ENCODE measurements at places on chromosomes 5 and 9. TPM values are rescaled to one million over a fixed set of nuclear protein-coding genes. Genes with fewer than 3 reads are reported as not detected.
A peak's percentile ranks its signal among the peaks of the same experiment; 100 is the strongest.

DNA sequence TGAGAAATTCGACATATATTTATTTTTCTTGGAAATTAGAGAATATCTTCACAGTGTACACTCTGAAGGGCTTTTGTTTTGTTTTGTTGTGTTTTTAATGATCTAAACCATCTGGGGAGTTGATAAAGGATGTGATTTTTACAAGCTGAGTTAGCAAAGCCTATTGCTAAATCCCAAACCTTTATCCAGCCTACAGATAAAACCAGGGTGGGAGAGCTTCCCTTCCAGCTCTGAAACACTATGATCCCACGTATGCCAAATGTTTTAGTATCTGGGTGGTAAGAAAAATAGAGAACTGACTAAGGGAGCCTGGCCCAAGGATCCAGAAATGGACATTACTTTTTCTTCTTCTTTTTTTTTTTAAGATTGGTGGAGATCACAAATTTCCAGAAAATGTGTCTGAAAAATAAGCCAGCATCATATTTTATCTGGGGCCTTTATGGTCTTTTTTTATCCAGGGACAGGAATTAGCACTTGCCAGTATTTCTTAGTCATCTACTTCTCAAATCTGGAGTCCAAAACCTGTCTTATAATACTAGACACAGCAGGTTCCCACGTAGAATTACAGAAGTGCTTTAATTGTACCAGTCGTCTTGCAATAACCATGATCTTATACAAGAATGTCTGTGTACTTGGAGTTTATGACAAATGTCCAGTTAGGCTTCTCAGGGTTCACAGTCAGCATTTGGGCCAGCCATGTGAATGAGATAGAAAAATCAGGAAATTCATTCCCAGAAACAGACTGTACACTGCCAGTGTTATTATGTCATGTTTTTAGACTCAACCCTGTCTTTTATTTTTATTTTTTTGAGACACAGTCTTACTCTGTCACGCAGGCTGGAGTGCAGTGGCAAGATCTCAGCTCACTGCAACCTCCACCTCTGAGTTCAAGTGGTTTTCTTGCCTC lies 290.8 kb upstream of the MPDZ start:
- no peak for DNase-seq

- DNase-seq: no peak
Measured at GRCh38 chr5:82991678-82992323, 85.4 kb downstream of the TMEM167A start.

DNA sequence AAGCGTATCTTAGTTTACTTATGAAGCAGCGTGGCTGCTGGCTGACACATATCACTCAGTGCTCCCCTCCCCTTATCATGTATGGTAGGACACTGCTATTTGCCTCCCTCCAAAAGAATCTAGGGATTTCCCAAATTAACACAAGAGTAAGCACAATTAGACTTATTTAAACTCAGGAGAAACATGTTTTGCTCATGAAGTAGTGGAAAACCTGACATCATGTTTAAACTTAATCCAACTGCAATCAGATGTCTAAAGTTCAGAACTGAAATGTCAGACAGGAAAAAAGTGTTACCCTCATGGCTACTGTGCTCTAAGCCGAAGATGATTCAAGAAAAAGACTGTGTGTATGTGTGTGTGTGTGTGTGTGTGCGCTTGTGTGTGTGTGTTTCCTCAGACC lies 324.1 kb upstream of the TNC start:
- no peak for DNase-seq

DNA sequence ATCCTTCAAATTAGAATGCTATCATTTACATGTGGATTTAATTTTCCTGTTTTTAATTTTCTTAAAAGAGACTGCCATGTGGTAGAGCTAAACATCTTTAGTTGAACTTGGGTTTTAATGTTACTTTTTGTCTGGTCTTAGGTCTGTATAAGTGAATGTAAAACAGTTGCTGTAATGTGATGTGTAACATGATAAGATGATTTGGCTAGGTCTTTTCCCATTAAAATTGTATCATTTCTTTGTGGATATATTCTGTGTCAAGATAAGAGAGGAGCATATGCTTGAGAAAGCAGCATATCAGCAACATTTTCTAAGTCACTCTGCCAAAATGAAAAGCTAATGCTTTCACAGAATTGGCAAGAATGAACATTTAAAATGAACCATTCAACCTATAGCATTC lies 18.5 kb downstream of the TMEM167A start:
- no peak for DNase-seq

DNA sequence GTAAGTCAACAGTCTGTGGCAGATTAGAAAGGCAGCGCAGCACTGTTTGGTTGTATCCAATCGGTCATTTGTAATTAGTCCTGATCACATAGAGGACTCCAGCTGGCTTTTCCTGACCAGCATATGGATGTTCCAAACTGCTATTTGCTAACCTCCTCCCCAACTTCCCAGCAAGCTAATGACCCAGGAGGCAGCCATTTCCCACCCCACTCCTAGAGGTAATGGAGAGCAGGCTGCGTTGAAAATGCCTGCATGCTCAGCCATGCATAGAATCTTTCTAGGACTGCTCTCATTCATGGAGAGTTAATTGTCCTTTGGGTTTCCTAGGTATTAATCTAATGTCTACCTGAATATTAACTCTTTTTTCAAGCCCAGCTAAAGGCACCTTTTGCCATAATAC lies 850.6 kb upstream of the WWC1 start:
- DNase-seq: no peak

- no peak for DNase-seq
Measured at GRCh38 chr5:80138486-80138885, 103.3 kb downstream of the THBS4 start.

GRCh38 chr5:73189871-73190376 lies 16.9 kb downstream of the TMEM174 start:
- no peak for DNase-seq

GRCh38 chr9:123615381-123615780 lies 259.4 kb downstream of the CRB2 start:
- no peak for DNase-seq

DNA sequence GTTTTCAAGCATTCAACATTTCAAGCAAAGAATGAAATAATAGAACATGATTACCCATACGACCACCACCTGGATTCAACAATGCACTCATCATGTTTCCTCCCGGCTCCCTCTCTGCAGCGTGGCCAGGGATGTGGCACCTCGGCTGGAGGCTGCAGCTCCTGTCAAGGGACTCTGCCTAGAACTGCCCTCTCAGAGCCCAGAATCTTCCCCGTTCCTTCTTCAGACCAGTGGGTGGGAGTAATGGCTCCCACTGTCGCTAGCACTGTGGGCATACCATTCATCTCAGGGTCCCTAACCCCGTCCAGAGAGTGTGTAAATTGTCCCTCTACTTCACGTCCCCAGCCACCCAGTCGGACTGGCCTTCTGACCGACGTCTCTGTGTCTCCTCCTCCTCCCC lies 118.6 kb upstream of the COL5A1 start:
- DNase-seq: no peak

DNA sequence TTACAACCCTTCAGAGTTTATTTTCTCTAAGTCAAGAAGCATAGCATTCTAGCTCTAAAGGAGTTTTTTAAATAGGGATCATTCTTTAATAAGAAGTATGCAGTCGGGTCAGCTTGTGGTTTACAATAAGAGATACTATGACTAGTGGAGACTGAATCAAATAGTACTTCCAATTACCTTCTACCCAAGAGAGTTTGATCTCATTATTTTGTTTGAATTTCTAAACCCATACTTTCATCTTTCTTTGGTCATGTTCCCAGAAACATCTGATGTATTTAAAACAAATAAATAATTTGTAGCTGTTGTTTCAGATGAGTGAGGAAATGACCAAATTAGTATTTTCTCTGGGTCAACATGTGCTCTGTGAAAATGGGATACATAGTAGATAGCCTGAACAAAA lies 160.2 kb upstream of the CDH6 start:
- no peak for DNase-seq

GRCh38 chr5:98085593-98085992 lies 687.9 kb upstream of the RGMB start:
- DNase-seq: no peak

DNA sequence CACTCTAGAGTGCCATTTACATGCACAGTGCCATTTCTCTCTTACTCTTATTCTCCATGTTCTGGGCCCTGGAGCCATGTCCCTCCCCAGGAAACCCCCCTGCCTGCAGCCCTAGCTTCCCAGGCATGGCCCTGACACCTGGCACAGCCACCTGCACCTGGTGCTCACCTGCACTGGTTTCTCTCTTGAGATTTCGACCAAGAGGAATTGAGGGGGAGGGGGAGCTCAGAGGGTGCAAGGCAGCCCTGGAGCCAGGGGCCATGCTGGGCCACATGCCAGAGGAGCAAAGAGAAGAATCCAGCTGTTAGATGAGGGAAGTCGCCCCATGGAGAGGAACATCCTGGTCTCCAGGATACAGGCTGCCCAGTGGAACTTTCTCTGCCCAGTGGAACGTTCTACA lies 65.0 kb upstream of the RAPGEF1 start:
- no peak for DNase-seq

DNA sequence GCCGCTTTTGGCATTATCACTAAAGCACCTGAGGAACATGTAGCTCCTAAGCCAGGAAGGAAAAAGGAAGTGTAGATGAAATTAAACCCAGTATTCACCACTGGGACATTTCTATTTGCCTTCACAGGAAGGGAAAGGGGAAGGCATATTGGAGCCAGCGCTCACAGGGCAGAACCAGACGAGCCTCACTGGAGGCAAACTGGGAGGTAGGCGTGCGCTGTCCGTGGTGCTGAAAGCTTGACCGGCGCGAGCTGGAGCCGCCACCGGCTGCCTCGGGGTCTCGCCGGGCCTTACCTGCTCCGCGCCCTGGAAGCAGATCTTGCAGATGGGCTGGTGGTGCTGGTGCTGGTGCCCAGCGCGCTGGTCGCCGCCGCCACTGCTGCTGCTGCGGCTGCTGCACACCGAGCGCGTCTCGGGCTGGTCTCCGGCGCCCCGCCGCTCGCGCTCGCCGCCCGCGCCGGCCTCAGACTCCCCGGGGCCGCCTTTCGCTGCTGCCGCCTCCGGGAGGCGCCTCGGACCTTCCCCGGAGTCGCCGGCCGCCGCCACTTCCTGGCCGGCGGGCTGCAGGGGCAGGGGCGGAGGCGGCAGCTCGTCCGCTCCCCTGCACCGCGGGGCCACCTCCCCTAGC lies 732 bp downstream of the MARCHF11 start:
- DNase-seq: peak; percentile 74

DNA sequence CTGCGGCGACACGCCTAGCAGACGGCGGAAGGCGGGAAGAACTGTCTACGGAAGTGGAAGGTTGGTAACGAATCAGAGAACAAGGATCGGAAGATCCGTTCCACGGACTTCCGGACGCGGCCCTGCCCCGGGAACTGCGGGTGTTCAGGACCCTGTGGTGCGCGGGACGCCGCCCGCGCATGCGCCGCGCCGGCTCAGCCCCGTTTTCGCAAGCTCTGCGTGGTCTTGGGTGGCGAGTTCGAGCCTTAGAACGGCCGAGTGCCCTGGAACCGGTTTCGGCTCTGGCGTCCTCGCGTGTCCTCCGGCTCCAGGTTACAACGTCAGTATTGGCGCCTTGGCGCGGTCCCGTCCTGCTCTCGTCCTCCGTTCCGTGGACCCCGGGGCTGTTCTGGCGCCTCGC lies 515 bp upstream of the RNU6ATAC start:
- no peak for DNase-seq

- DNase-seq: no peak
Measured at GRCh38 chr5:151125421-151125820, 32.2 kb downstream of the ANXA6 start.

GRCh38 chr9:93954434-93955061 lies 607 bp downstream of the BARX1 start:
- no peak for DNase-seq

- DNase-seq: peak; percentile 44
Measured at GRCh38 chr9:87557996-87558395, 60.3 kb downstream of the DAPK1 start.

DNA sequence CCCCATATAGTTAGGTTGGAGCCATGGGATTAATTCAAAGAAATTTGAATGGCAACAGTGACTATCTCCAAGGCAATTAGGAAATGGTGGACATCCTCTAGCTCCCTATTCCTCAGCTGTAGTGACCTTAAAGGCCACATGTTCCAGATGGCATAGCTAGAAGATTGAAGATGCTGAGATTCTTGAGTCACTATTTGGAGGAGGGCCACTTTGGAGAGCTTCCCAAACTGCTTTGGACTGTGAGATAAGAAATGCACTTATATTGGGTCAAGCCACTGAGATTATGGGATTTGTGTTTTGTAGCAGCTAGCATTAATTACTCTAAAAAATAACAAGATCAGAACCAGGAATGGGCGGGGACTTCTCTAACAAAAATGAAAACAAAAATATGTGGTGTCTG lies 636.2 kb upstream of the CCNG1 start:
- DNase-seq: no peak

DNA sequence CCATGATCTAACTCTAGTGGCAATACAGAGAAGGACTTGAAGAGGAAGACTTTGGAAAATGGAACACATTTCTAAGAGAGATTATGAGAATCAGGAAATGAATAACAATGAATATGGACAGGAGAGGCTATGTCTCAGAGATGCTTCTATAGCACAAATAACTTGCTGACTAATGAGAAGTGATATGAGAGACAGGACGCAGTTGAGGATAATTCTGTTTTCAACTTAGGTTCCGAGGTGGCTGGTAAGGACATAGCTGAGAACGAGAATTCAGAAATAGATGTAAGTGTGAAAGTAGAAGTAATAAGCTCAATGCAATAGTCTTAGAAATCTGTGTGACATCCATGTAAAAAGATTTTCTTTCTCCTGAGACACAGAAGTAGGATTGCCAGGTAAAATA lies 358.1 kb upstream of the GRAMD2B start:
- no peak for DNase-seq

- no peak for DNase-seq
Measured at GRCh38 chr5:38768412-38769211, 77.2 kb upstream of the OSMR start.

DNA sequence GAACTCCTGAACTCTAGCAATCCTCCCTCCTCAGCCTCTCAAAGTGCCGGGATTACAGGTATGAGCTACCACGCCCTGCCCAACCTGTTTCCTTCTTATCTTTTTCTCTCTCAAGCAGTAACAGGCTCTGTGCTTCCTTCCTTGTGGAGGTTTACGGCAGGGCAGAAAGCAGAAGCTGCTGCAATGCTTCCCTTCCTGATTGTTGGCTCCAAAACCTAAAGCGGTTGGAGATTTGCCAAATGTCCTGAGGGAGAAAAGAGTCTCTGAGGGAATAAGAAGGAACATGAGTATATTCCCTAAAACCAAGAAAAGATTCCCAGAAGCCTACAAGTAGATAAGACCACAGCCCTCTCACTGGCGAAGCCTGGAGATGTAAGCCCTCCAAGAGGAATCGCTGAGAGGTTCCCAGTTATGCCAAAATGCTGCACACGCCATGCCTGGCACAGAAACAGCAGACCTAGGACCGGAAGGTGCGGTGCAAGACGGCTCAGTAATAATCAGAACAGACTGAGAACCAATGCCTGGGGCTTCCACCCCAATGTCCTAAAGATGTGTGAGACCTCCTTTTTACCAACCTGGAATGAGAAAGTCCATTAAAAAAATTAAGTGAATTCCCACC lies 73.2 kb downstream of the APTX start:
- no peak for DNase-seq

GRCh38 chr5:57267805-57268204 lies 93.9 kb downstream of the GPBP1 start:
- no peak for DNase-seq

GRCh38 chr5:5278815-5279381 lies 138.8 kb downstream of the ADAMTS16 start:
- DNase-seq: peak; percentile 7

The TXNDC8 gene
- total RNA-seq: not detected

The APBB3 gene
- 46.4 TPM for total RNA-seq

The AK8 gene
- 0.98 TPM for total RNA-seq

The OTULINL gene
- total RNA-seq: 9.9 TPM

The TPPP gene
- 9.9 TPM for total RNA-seq

The MLANA gene
- not detected for total RNA-seq

The CAVIN4 gene
- 0.26 TPM for total RNA-seq

The CLIC3 gene
- 2.2 TPM for total RNA-seq

The DMRTA1 gene
- total RNA-seq: 3.4 TPM

The TUSC1 gene
- total RNA-seq: 10.9 TPM
